ENCODE measurements at places on chromosomes 5 and 9.

- no peak for DNase-seq
Measured at GRCh38 chr5:139410993-139411828, 7.3 kb upstream of the SPATA24 start.

DNA sequence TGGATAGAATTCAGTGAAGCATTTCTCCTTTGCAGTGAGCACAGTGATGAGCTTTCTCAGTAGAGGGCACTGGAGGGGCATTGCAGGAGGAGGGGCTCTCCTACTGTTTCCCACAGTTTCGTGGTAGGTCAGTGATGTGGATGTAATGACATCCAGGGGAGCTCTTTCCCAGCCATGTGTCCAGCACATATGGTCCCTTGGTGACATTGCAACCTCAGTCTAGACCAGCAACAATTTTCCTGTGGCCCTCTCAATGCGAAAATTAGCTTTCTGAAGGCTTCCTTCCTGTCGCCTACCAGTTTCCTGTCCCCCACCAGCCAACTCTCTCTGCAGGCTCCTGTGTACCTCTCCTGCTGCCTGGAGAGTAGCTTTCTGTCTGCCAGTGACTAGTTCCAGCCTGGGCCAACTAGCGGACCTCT lies 6.9 kb upstream of the PDCL start:
- DNase-seq: no peak

GRCh38 chr9:124780060-124780756 lies 3.3 kb downstream of the OLFML2A start:
- no peak for DNase-seq

DNA sequence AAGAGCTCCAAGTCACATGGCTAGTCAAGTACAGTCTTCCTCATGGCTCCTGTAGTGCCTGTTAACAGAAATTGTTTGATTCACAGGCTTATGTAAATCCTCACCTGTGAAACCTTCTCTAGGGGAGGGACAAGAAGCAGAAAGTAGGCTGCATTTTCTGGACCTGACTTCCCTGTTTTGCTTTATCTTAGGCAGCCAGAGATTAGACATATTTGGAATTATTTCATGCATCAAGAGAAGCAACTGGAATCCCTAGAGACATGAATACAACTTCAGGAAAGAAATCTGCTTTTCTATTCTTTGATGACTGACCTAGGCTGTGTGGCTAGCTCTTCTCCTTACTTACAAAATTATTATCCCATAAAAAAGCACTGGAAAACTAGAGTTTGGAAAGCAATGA lies 52.3 kb downstream of the CAST start:
- DNase-seq: no peak

- no peak for DNase-seq
Measured at GRCh38 chr9:132797861-132798659, 80.0 kb downstream of the AK8 start.

Data from stimulated activated CD8-positive, alpha-beta memory T cell treated with anti-CD3 and anti-CD28 coated beads, Interleukin-2, amount 100 ng/mL, for 1 hour (primary cell).